ENCODE measurements at places on chromosomes 4 and X.

DNA sequence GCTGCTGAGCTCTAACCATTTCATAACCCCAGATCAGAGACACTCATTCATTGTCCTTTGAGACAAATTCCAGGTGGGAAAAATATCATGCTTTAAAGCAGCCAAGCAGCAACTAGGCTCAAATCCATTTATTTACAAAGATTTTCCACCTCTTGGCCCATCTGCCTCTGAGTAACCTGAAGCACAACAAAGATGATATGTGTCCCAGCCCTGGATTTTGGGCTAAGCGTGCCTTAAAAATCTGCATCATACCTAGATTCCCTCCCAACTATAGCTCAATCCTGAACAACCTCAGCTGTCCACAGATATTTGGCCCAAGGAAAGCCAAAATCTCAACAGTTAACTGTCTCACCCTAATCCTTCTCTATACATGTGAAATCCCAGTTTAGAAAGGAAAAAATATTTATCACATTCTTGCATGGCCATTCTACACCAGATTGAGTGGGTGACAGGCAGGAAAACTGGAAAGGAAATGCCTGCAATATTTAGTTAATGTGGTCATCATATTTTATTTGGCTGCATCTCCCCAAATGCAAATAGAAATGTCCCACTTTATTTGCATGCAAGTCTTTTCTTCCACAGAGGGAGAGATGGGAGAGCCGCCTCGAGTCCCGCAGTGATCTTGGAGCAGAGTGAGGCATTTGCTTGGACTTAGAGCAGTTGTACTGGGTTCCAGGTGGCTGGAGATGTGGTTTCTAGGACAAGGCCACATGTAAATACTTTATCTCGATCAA lies 146.4 kb upstream of the EOLA2 start:
- no peak for DNase-seq

GRCh38 chrX:154785716-154786115 lies 19.6 kb downstream of the MPP1 start:
- DNase-seq = no peak

GRCh38 chrX:116239944-116240840 lies 69.6 kb downstream of the AGTR2 start:
- no peak for DNase-seq

GRCh38 chr4:7013175-7013574 lies 30.0 kb upstream of the TADA2B start:
- DNase-seq = no peak

- no peak for DNase-seq
Measured at GRCh38 chrX:45760187-45760742, 559.6 kb upstream of the DIPK2B start.

DNA sequence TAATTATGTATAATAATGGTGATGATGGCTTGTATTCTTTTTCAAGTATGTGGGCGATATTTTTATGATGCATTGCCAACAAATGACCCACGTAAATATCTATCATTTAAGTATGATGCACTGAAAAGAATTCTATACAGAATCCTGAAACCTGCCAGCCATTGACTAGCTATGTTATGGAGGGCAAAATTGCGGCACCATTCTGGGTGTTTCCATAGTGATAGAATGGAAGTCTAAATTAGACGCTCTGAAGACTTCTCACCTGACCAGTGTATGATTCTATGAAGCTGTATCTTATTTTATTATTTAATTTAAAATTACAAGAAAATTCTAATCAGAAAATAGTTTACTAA lies 677 bp upstream of the CENPC start:
- DNase-seq = no peak

- DNase-seq = no peak
Measured at GRCh38 chr4:145665773-145666172, 14.2 kb upstream of the C4orf51 start.

GRCh38 chr4:152708796-152709195 lies 29.0 kb upstream of the TMEM154 start:
- no peak for DNase-seq

- no peak for DNase-seq
Measured at GRCh38 chr4:159433337-159433736, 330.5 kb downstream of the RAPGEF2 start.

DNA sequence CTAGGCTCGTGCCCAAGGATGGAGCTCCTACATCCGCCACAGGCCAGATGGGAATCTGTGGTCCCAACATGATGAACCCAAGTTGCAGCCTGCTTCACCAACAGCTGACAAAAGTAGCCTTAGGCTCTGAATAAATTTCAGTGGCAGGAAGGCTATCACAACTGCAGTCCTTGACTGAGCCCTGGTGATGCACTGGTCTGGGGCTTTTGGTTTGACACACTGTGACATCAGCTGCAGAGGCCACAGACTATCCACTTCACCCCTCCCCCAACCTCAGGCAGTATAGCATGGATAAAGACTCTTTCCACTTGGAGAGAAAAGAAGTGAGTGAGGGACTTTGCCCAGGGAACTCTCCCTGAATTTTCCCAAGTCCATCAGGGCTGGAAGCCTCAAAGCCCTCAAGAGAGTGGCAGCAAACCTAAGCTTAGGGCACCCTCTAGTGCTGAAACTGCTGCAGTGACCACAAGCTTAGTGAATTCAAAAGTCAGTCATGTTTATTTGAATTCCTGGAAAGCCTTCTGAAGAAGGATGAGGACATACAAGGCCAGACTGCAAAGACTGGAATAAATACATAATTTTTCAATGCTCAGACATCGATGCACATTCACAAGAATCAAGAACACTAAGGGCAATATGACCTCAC lies 135.0 kb upstream of the TENT5D start:
- no peak for DNase-seq

DNA sequence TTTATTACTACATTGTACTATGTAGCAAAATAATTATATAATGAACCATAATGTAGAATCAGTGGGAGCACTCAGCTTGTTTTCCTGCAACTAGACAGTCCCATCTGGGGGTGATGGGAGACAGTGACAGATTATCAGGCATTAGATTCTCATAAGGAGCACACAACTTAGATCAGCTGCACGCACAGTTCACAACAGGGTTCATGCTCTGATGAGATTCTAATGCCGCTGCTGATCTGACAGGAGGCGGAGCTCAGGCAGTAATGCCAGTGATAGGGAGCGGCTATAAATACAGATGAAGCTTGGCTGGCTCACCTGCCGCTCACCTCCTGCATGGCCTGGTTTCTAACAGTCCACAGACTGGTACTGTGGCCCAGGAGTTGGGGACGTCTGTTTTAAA lies 199.2 kb downstream of the MAB21L2 start:
- no peak for DNase-seq

DNA sequence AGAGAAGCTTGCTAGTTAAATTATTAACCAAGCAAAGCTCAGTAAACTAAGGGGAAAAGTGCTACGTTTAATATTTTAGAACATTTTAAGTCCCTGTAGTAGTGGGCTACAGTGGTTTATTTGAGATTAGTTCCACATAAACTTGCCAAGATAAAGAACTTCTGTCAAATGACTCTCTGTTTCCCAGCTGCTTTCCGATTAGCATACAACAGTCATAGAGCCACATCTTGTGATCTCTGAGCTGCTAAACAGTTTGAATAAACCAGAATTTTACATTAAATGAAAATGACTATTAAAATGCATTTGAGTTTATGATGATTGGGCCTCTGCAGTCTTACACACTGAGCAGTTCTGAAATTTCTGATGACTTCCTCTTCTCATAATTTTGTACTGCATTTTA lies 568.5 kb downstream of the IQCM start:
- no peak for DNase-seq

DNA sequence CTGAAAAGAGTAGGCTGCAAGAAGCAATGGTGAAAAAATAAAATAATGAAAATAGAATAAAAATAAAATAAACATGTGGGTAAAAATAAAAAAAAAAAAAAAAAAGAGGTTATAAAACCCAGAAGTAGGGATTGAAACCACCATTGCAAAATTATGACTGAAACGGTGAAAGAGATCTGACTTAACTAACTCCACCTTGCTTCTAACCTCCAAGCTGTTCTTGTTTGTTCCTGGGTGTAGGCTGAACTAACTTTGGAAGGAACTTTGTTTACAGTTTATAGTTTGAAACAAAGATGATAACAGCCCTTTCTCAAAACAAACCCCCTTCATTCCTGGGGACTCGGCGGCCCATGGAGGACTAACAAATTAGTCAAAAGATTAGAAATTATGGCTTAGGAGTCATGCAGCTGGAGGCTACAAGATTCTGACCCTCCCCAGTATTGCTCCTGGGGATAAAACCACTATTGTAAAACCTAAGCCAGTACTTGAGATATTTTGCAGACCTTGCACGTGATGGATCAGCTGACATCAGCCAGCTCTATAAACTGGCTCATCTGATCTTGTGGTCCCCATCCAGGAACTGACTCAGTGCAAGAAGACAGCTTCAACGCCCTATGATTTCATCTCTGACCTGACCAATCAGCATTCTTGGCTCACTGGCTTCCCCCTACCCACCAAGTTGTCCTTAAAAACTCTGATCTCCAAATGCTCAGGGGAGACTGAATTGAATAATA lies 30.4 kb downstream of the DDX60L start:
- DNase-seq = no peak

GRCh38 chr4:110032603-110033002 lies 119.9 kb downstream of the EGF start:
- no peak for DNase-seq

DNA sequence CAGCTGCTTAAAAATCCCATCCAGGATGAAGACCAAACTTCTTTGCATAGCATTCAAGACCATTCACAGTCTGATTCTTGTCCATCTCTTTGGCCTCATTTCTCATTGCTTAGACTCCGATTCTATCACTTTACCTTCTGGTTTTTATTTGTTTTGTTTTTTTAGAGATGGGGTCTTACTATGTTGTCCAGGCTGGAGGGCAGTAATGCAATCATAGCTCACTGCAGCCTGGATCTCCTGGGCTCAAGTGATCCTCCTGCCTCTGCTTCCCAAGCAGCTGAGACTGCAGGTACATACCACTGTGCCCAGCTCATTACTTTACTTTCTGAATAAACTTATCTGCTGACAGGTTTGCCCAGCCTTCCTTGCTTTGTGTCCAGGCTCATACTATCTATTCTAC lies 152.8 kb downstream of the TMEM164 start:
- no peak for DNase-seq

- no peak for DNase-seq
Measured at GRCh38 chrX:3678328-3678727, 35.1 kb downstream of the PRKX start.

DNA sequence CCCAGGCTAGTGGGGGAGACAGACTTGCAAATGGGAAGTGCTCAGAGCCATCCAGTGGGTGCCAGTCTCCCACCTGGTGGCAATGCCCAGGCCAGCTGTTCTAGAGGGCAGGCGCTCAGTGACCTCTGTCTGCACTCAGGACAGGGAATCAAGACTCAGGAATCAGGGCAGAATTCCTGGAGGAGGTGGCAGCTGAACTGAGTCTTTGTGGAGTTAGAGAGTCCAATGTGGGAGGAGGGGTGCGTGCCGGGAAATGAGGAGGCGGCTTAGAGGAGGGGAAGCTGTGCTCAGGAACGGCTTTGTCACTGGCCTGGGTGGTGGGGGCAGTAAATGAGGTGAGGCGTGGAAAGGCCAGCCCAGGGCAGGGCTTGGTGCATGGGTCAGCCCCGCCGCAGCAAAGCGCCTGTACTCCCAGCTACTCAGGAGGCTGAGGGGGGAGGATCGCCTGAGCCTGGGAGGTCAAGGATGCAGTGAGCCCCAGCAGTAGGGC lies 31.3 kb upstream of the SORCS2 start:
- no peak for DNase-seq

DNA sequence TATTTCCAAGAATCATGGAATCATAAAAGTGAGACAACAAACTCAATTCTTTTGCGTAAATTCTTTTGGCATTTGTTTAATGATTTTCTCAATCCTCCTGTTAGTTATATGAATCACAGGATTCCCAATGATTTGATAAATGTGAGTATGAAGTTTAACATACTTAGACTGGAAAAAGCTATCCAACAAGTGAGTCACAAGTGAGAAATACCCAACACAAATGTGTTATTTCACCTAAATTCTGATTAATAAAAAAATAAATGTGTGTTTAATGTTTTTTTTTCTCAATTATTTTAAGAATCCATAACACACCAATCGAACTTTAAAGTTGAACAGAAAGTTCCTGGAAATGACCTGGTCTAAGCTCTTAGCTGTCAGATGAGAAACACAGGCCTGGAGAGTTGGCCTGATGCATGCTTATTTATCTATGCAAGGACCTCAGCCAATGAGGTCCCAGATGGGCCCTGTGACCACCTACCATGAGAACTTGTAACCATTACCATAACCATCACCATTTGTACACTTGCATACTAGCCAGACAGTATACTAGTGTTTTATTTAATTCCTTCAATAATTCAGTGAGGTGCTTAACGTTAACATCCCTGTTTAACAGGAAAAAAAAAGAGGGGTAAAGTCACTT lies 386.7 kb downstream of the SPRY1 start:
- DNase-seq = no peak

DNA sequence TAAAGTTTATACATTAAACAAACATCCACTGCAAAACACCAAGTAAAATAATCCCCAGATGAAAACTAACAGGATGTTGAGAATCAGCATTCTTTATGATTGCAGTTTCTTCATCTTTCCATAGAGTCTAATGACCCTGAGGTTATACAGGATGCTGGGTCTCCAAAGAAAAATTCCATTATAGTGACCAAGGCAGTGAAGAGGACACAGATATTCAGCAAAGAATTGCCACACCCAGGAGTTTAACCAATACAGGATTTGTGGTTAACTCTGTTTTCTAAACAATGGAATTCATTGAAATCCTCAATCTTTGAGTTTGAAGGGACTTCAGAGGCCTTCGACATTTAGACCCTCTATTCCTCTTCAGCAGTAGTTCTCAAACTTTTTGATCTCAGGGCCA lies 76.2 kb upstream of the ESX1 start:
- DNase-seq = no peak

DNA sequence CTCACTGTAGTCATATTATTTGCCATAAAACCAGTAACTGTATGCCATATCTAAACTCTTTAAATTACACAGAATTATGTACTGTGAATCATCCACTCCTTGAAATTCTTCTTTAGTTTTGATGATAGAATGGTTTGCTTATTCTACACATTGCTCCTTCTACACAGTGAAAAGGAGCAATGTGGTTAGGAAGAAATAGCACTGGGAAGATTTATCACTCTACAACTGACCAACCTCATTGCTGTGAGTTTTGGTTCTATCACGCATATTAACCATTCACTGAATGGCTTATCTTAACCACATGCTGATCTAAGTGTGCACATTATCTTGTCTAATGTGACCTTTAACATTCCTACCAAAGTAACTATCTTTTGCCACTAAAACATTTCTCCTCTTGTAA lies 415.7 kb upstream of the NDST4 start:
- no peak for DNase-seq

- DNase-seq = no peak
Measured at GRCh38 chr4:97498875-97499274, 644.4 kb downstream of the STPG2 start.

- DNase-seq = no peak
Measured at GRCh38 chr4:178696515-178696914, 1254.3 kb upstream of the AGA start.

DNA sequence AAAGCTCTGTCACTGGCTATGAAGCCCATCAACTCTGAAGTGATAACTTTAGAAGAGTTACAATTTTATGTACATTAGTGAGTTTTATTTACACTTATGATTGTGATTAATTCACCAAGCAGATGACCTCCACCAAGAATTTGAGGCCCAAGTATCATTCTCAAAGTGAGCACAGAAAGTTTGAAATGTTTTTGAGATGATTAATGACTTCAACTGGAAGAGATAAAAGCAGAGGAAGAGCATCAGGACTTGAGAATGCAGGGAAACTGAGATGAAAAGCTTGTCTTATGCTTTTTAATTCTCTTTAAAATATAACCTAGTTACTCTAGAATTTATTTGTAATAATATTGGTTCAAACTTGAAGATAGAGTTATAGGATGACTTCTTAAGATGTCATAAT lies 112.8 kb upstream of the H2AZ1 start:
- no peak for DNase-seq

Measured in activated naive CD8-positive, alpha-beta T cell treated with anti-CD3 and anti-CD28 coated beads for 36 hours (primary cell).